ENCODE measurements at places on chromosomes 12 and 14. TPM values are rescaled to one million over a fixed set of nuclear protein-coding genes. Genes with fewer than 3 reads are reported as not detected.

Gene IFNG
- total RNA-seq, result not detected

Gene GLIPR1L1
- not detected for total RNA-seq

Gene PPP1R1A
- 71.0 TPM for total RNA-seq

Gene RNASE7
- not detected for total RNA-seq

Gene INHBC
- not detected for total RNA-seq
